Hepatocyte (in vitro differentiated cells): ENCODE measurements at places on chromosomes 5 and 9. TPM values are rescaled to one million over a fixed set of nuclear protein-coding genes. Genes with fewer than 3 reads are reported as not detected.

Gene SLC27A6
- 5.0 and 5.8 TPM in 2 replicates for total RNA-seq

Gene QRFP
- not detected in 2 replicates for total RNA-seq

Gene FRRS1L
- total RNA-seq: 4.4 and 5.0 TPM in 2 replicates

Gene FRMD3
- 6.5 and 7.0 TPM in 2 replicates for total RNA-seq

Gene PCSK1
- 0.36 and 0.90 TPM in 2 replicates for total RNA-seq

DNA sequence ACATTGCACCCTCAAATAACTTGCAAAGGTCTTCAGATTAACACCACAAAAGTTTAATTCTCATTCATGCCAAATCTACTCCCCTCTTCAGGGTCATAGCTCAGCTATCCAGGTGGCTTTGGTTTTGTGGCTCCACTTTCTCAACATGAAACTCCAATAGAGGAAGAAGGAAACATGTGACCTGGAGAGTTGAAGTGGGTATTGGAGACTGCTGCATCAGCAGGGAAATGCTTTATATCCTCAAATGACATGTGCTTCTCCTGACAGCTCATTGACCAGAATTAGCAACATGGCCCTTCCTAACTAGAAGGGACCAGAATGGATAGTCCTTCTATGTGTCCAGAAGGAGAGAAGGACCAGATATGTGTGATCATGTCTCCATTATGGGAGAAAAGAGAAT, 73.6 kb downstream of the TLR4 start:
- H3K4me3 ChIP-seq: no peak overlapping the region
- H3K27me3 ChIP-seq: peaks cover 10% of the 10 kb centered on the region
- no peaks in the 10 kb centered on the region for H3K36me3 ChIP-seq
- H3K27ac ChIP-seq: no peak overlapping the region
- no peaks in the 10 kb centered on the region for H3K4me1 ChIP-seq

DNA sequence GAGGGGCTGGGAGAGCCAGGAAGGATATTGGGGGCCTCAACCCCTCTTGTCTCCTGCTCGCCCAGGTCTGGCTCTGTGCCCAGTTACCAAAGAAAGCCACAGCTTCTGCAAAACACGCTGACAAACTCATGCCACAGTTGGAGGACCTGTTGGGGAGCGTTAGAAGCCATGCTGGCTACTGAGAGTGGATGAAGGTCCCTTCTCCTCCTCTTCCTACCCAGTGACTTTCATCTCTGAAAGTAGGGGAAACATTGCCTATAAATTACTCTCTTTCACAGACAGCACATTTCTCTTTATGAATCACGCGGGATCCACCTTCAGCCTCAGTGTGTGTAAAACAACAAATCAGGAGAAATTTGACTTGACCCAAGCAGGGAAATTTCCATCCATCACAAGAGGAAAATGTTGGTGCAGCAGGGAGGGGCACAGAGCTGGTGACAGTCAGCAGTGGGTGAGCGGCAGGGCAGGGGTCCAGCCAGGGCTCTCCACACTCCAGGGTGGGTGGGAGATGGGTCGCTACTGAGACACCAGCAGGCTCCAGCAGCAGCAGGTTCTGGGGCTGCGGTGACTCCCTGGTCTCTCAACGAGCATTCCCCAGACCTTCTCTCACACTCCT, 181.9 kb downstream of the FGF18 start:
- no peak overlapping the region for H3K4me3 ChIP-seq
- DNase-seq: no peak
- H3K4me1 ChIP-seq: no peaks in the 10 kb centered on the region
- H3K36me3 ChIP-seq: no peaks in the 10 kb centered on the region

- no peaks in the 10 kb centered on the region for H3K4me1 ChIP-seq
- DNase-seq: no peak
- no peaks in the 10 kb centered on the region for H3K27me3 ChIP-seq
- H3K27ac ChIP-seq: no peak overlapping the region
Observed at GRCh38 chr9:69582018-69582417, 90.2 kb downstream of the APBA1 start.

DNA sequence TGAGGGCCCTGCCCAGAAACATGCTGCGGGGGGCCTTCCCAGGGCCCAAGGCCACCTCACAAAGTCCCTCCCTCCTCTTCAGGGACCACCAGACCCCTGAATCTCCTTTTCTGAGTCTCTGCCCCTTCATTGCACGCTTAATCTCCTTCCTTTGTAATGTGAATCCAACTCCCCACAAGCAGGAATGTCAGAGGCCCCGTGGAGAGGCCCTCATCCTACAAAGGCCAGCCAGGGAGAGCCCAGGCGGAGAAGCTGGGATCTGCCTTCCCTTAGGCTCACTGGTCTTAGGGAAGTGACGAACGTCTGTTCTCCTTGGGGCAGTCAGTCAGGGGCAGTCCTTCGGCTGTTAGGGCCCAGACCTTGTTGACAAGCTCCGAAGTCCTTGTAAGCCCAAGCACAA, 2.3 kb downstream of the SMIM33 start:
- H3K36me3 ChIP-seq: no peaks in the 10 kb centered on the region
- H3K27ac ChIP-seq: peak overlapping the region; percentile 13
- H3K27me3 ChIP-seq: no peaks in the 10 kb centered on the region
- no peak for DNase-seq

DNA sequence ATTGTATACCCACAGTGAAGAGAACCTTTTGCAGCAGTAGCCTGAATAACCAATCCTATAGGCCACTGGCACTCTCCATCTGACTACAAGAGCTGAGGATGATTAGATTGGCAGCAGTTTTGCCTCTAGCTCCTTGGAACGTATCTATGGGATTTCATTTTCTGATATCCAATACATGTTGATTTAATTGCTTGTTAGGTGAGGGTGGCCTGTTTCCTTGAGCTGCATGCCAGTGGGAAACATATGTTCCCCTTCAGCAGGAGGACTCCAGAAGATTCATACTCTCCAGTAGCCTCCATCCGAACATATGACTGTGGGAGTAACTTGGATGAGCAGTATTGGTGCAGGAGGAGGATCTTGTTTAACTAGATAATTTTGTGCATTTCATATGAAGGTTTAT, 51.5 kb downstream of the GCNT1 start:
- H3K27ac ChIP-seq: no peak overlapping the region
- no peaks in the 10 kb centered on the region for H3K4me1 ChIP-seq
- H3K27me3 ChIP-seq: no peaks in the 10 kb centered on the region
- DNase-seq: no peak
- no peaks in the 10 kb centered on the region for H3K36me3 ChIP-seq
- no peak overlapping the region for H3K4me3 ChIP-seq

DNA sequence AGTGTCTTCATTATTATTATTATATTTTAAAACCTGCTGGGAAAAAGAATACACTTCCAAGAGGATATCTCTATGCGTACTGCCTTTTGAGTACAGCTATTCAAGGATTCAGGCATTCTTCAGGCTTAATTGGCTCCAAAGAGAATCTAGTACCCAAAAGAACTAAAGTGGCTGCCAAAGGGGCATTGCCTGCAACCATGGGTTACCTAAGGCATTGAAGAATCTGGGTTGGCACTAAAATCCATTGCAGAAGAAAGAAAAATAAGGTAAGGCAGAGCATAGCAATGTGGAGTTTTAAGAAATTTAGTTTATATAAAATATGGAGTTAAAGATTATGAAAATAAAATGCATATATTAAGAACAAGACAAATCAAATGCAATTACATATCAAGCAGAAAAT, 223.5 kb downstream of the TMEM161B start:
- H3K4me1 ChIP-seq: no peaks in the 10 kb centered on the region
- no peak overlapping the region for H3K27ac ChIP-seq
- H3K4me3 ChIP-seq: no peak overlapping the region
- DNase-seq: no peak
- H3K36me3 ChIP-seq: no peaks in the 10 kb centered on the region

DNA sequence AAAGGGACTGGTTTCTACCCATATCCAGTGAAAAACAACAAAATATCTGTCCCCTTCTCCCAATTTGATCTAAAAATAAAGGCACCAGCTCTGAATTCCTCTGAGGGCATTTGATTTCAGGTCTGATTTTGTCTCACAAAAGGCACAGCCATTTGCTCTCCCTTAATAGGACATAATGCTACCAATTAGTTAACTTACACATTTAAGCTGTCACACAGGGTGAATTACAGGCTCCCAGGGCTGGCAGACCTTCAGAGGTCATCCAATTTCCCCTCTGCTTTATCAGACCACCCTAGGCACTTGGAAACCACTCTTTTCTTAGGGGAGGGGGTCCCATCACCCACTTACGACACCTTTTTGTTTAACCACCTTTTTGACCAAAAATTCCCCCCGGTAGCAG, 319.9 kb downstream of the SPOCK1 start:
- H3K4me1 ChIP-seq: peaks cover 3% of the 10 kb centered on the region
- no peak for DNase-seq
- H3K36me3 ChIP-seq: no peaks in the 10 kb centered on the region
- H3K27me3 ChIP-seq: no peaks in the 10 kb centered on the region
- H3K4me3 ChIP-seq: no peak overlapping the region

DNA sequence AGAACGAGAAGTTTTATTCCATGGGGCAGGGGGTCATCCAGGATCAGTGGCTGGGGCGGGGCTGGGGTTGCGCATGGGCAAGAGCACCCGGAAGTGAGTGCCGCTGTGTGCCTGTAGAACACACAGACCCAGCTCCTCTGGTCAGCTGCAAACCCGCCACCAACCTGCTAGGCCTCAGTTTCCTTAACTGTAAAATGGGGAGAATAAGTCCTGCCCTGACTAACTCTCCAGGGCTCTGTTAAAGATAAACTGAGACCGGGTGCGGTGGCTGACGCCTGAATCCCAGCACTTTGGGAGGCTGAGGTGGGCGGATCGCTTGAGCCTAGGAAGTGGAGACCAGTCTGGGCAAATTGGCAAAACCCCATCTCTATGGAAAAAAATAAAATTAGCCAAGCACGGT, 152.2 kb downstream of the GABBR2 start:
- no peak for DNase-seq
- H3K27ac ChIP-seq: no peak overlapping the region
- H3K4me1 ChIP-seq: no peaks in the 10 kb centered on the region
- H3K27me3 ChIP-seq: no peaks in the 10 kb centered on the region
- no peak overlapping the region for H3K4me3 ChIP-seq

- H3K27me3 ChIP-seq: peaks cover 44% of the 10 kb centered on the region
- no peak overlapping the region for H3K4me3 ChIP-seq
- DNase-seq: no peak
Observed at GRCh38 chr5:170252109-170252508, 19.3 kb downstream of the C5orf58 start.

DNA sequence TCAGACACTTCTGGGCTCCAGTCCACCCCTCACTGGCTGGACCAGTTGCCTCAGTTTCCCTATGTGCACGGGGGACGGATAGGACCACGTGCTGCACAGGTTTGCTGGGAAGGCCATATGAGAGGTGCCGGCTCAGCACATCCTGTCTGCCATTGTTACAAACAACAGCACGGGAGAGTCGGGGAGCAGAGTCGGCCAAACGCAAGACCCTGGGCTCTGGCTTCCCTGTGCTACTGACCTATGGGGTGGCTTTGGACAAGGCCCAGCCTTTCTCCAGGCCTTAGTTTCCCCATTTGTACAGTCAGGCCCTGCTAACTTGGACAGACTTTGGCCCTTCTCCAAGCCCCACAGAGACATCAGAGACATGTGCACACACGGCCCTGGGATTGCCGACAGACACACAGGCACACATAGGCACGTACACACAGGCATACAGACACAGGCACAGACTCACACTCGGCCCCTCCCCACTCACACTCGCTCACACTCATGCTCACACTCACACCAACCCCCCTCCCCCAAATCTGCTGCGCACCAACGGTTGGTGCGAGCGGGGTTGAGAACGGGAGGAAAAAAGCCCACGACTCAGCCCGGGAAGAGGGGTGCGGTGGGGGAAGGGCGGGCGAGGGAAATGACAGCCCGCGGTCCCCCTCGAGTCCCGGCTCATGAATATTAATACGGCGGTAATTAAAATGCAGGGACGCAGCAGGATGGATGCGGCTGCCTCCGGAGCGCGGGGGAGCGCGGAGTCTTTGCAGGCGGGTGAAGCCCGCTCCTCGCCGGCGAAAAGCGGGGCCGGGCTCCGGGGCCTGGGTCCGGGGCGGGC, 133.0 kb downstream of the C9orf50 start:
- H3K4me3 ChIP-seq: peak overlapping the region; percentile 15
- no peaks in the 10 kb centered on the region for H3K36me3 ChIP-seq
- peak; percentile 72 for DNase-seq
- peak overlapping the region; percentile 100 for H3K27ac ChIP-seq
- peaks cover 73% of the 10 kb centered on the region for H3K4me1 ChIP-seq

DNA sequence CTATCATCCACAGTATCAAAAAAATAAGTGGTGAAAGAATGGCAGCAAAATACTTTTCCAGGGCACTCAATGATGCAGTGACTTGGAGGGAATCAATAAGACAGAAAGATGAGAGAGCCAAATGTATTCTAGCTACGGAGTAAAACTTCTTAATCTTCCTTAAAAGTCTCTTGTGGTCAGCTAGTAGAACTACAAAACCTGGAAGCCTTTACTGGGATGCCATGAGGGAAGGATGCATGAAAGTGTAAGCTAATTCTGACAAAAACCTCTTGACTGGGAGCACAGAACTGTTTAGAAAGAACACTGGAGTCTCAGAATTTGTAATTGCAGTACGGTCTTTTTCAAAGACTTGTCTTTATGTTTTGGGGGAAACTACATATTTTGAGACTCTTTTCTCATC, 432.8 kb upstream of the PTPRD start:
- H3K4me1 ChIP-seq: peaks cover 6% of the 10 kb centered on the region
- H3K4me3 ChIP-seq: no peak overlapping the region

DNA sequence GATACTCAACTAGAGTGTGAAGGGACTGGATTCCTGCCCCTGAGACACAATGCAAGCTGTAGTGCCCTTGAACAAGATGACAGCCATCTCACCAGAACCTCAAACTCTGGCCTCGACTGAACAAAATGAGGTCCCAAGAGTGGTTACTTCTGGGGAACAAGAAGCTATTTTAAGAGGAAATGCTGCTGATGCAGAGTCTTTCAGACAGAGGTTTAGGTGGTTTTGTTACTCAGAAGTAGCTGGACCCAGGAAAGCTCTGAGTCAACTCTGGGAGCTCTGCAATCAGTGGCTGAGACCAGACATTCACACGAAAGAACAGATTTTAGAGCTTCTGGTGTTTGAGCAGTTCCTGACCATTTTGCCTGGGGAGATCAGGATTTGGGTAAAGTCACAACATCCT, 2.4 kb downstream of the ZNF483 start:
- no peak for DNase-seq
- H3K36me3 ChIP-seq: no peaks in the 10 kb centered on the region
- H3K27me3 ChIP-seq: no peaks in the 10 kb centered on the region
- H3K4me3 ChIP-seq: no peak overlapping the region
- no peak overlapping the region for H3K27ac ChIP-seq

- H3K27me3 ChIP-seq: no peaks in the 10 kb centered on the region
- no peaks in the 10 kb centered on the region for H3K36me3 ChIP-seq
- peak overlapping the region; percentile 64 for H3K27ac ChIP-seq
- H3K4me3 ChIP-seq: no peak overlapping the region
Observed at GRCh38 chr5:35223787-35224395, 6.4 kb downstream of the PRLR start.

- no peaks in the 10 kb centered on the region for H3K36me3 ChIP-seq
- H3K27ac ChIP-seq: no peak overlapping the region
- DNase-seq: peak; percentile 46
- H3K27me3 ChIP-seq: no peaks in the 10 kb centered on the region
- H3K4me1 ChIP-seq: peaks cover 3% of the 10 kb centered on the region
- no peak overlapping the region for H3K4me3 ChIP-seq
Observed at GRCh38 chr5:15354021-15354420, 146.0 kb upstream of the FBXL7 start.
